ENCODE measurements at places on chromosomes 4 and X.

GRCh38 chr4:78292341-78292740 lies 235.2 kb downstream of the FRAS1 start:
- no peak for DNase-seq

- no peak for DNase-seq
Observed at GRCh38 chr4:160580581-160580980, 1477.7 kb downstream of the RAPGEF2 start.

- no peak for DNase-seq
Observed at GRCh38 chr4:42167709-42168108, 15.3 kb upstream of the BEND4 start.

DNA sequence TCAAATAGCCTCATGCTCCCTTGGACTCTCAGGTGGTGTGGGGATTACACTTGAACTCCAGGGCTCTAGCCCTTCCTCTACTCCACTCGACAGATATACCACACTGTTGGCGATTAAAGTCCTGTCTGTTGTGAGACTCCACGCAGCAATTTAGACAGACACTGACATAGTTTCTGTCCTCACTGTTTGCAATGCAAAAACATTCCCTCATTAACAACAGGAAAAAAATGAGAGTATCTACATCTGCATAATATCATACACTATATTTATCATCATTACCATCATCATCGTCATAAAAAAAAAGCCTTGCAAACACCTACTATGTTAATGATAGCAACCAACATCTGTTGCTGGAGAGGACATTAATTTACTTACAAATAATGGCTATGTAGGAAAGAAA lies 132.4 kb downstream of the RASL11B start:
- no peak for DNase-seq

DNA sequence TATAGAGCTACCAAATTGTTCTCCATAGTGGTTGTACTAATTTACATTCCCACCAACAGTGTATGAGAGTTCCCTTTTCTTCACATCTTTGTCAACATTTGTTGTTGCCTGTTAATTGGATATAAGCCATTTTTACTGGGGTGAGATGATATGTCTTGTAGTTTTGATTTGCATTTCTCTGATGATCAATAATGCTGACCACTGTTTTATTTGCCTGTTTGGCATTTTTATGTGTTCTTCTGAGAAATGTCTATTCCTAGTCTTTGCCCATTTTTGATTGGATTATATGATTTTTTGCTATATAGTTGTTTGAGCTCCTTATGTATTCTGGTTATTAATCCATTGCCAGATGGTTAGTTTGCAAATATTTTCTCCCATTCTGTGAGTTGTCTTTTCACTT lies 44.3 kb downstream of the ACTRT1 start:
- DNase-seq, result no peak

- DNase-seq, result peak; percentile 35
Observed at GRCh38 chrX:72121383-72121782, 10.3 kb downstream of the RTL5 start.

DNA sequence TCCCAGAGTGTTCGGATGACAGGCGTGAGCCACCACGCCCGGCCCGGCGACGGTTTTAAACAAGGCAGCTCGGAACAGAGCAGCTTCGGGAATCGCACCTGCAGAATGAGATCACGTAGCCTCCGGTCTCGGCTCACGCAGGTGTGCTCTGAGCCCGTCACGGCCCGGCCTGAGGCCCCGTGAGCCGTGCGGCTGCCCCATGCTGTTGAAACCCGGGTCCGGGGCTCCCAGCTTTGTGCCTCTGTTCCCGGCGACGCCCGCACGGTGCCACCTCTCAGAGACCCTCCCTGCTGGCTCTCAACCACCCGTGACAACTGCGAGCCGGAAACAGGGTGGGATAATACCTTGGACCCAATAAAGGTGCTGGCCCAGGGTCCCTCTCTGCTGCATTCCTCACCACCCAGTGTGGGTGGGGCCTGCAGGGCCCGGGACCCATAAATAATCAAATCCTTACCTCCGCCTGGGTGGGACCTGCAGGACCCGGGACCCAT lies 13.4 kb upstream of the PLCXD1 start:
- no peak for DNase-seq

GRCh38 chrX:113514906-113515305 lies 674.3 kb upstream of the AMOT start:
- DNase-seq, result no peak

DNA sequence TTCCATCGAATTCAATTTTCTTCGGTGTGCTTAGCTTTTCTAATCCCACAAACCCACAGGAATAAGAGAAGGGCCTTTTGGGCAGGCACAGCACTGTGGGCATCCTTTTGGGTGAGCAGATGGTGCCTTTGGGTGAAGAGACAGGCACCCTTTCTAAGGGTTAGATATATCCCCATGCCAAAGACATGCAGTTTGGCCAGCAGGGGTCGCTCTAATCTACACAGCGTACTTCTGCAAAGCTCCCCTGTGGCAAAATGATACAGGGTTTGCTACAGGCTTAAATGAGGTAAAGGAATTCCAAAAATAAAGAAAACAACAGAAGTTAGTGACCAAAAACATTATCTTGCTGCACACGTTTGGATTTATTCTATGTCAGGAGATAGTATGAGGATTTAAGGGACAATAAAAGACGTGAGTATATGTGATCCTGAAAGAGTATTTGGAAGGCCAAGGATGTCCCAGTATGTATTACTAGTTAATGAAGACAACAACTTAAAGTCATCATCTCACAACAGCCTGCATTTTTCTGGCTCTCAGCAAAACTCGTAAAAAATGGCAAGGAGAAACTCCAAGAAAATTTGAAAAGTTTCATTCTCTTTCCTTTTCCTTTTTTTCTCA lies 49.5 kb downstream of the PHEX start:
- peak; percentile 2 for DNase-seq

GRCh38 chrX:48579259-48579658 lies 5.0 kb downstream of the RBM3 start:
- no peak for DNase-seq

- DNase-seq, result no peak
Observed at GRCh38 chr4:98599617-98600205, 58.7 kb downstream of the TSPAN5 start.

- no peak for DNase-seq
Observed at GRCh38 chr4:11201256-11201655, 227.4 kb downstream of the HS3ST1 start.

- DNase-seq, result no peak
Observed at GRCh38 chr4:81404294-81404693, 67.4 kb downstream of the RASGEF1B start.

GRCh38 chrX:148610328-148610698 lies 109.9 kb downstream of the AFF2 start:
- no peak for DNase-seq

DNA sequence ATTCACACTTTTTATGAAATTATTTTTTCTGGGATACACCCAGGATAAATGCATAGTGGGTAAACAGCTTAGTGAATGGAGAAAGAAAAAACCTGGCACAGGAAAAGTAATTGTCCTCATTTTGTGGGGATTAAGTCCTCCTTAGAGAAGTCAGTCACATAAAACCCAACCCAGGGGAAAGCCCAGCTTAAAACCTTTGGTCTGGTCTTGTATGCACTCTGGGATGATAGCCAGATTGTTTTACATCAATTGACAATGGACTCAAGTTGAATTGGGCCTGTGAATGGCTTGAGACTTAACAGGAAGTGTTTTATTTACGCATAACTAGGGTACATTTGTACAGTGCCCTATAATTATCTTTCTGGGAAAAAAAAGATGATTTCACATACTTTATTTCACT lies 561.3 kb upstream of the GRIA3 start:
- no peak for DNase-seq

DNA sequence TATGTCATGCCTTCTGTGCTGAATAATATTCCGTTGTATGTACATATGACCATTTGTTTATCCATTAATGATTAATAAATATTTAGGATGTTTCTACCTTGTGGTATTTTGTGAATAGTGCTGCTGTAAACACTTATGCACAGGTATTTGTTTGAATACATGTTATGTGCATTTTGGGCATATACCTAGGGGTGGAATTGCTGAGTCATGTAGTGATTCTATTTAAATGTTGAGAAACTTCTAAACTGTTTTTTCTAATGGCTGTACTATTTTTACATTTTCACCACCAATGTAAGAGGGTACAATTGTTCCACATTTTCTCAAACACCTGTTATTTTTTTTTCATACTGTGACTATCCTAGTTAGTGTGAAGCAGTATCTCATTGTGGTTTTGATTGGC lies 1318.6 kb downstream of the TECRL start:
- no peak for DNase-seq

GRCh38 chrX:138298268-138298667 lies 413.2 kb downstream of the FGF13 start:
- DNase-seq, result no peak

DNA sequence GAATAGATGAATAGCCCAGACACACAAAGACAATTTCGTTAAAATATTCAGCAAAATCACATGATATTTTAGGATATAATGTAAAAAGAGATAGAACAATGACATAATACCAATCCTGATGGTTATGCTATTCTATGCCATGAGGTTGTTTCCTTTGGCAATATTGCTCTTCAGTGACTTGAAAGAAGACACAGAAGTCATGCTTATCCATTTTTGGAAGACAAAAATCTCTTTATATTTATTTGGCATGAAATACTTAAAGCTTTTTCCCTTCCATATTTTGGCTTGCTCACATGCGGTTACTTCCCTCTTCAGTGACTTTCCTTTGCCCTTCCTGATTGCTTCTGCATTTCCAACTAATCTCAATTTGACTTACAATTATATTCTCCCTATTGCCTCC lies 314.8 kb downstream of the IQCM start:
- no peak for DNase-seq

GRCh38 chrX:108105473-108105872 lies 13.9 kb downstream of the ATG4A start:
- DNase-seq, result no peak

DNA sequence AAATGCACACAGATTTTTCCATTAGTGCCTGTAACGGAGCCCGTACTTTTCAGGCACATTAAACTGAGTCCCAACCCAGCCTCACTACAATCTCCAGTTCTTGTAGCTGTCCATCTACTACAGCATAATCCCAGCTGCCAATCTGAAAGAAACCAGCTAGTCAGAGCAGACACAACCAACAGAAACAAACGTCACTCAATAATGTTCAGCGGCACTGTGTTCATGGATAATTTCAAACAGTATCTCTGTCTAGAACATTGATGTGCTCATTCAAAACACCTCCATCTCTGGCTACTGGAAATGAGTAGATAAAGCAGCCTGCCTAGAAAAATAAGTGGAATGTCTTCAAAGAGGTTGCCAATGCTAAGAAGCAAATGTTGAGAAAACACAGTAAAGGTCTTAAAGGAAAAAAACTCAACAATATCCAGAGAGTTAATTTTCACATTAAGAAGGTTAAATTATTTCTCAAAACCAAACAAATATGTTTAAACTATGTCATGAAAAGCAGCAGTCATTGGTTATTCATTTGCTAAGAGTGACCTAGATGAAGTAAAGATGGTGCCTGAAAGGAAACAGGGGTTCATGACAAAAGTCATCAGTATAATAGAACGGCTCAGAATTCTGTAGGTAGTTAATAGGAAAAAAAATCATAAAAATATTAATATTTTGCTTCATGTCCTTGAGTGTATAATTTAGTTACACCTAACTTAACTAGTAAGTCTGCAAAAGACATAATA lies 245.1 kb upstream of the MAB21L2 start:
- DNase-seq, result no peak

GRCh38 chr4:53371049-53371448 lies 5.2 kb upstream of the SCFD2 start:
- no peak for DNase-seq

GRCh38 chrX:24515447-24515846 lies 50.4 kb downstream of the PDK3 start:
- DNase-seq, result no peak

DNA sequence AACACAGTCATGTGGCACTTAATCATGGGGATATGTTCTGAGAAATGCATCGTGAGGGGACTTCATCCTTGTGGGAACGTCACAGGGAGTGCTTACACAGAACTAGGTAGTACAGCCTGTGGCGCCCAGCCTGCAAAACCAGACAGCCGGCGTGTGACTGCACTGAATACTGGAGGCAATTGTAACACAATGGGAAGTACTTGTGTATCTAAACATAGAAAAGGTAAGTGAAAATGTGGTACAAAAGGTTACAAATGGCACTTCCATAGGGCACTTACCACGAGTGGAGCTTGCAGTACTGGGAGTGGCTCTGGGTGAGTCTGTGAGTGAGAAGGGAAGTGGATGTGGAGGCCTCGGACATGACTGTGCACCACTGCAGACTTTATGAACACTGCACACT lies 5.2 kb downstream of the TLR3 start:
- no peak for DNase-seq

DNA sequence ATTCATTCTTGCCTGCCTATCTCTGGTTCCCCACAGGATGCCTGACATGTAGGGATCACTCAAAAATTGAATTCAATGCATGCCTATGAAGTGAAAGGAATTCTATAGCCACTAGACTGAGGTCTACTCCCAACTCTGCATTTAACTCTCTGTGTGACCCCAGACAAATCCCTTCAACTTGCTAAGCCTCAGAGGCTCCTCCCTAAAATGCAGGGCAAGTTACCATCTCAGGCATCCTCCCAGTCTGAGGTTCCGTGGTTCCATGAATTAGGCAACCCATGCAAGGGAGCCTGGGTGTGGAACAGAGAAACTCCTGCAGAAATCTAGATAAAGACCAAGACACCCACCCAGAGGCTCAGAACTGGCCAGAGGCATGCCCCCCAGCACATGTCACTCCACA lies 6.6 kb downstream of the SRPX start:
- no peak for DNase-seq

GRCh38 chr4:106628586-106629267 lies 260.1 kb upstream of the GIMD1 start:
- no peak for DNase-seq

- DNase-seq, result no peak
Observed at GRCh38 chr4:51906167-51906958, 63.4 kb downstream of the DCUN1D4 start.

DNA sequence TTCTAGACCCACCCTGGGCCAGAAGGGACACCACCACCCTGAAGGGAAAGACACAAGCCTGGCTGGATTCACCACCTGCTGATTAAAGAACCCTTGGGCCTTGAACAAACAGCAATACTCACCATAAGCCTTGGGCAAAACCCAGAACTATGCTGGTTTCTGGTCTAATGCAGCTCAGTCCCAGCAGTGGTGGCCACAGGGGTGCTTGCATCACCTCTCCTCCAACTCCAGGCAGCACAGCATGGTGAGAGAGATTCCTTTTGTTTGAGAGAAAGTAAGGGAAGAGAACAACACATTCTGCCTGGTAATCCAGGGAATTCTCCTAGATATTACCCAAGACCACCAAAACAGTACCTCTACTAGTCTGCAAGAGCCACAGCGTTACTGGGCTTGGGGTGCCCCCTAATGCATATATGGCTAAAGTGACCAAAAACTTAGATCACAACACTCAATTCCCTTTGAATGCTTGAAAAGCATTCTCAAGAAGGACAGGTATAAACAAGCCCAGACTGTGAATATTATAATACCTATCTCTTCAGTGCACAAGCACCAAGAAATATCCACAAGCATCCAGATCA lies 25.7 kb downstream of the RNF128 start:
- no peak for DNase-seq

GRCh38 chrX:109660435-109661143 lies 35.6 kb upstream of the KCNE5 start:
- no peak for DNase-seq

- no peak for DNase-seq
Observed at GRCh38 chr4:137534516-137534915, 2.2 kb upstream of the PCDH18 start.

- DNase-seq, result no peak
Observed at GRCh38 chrX:102604327-102604726, 5.0 kb downstream of the ARMCX5 start.

Measured in T-helper 22 cell (primary cell).